Stimulated activated CD8-positive, alpha-beta memory T cell treated with anti-CD3 and anti-CD28 coated beads, Interleukin-4, amount 100 ng/mL, for 1 hour (primary cell): ENCODE measurements at places on chromosomes 7 and 10.

DNA sequence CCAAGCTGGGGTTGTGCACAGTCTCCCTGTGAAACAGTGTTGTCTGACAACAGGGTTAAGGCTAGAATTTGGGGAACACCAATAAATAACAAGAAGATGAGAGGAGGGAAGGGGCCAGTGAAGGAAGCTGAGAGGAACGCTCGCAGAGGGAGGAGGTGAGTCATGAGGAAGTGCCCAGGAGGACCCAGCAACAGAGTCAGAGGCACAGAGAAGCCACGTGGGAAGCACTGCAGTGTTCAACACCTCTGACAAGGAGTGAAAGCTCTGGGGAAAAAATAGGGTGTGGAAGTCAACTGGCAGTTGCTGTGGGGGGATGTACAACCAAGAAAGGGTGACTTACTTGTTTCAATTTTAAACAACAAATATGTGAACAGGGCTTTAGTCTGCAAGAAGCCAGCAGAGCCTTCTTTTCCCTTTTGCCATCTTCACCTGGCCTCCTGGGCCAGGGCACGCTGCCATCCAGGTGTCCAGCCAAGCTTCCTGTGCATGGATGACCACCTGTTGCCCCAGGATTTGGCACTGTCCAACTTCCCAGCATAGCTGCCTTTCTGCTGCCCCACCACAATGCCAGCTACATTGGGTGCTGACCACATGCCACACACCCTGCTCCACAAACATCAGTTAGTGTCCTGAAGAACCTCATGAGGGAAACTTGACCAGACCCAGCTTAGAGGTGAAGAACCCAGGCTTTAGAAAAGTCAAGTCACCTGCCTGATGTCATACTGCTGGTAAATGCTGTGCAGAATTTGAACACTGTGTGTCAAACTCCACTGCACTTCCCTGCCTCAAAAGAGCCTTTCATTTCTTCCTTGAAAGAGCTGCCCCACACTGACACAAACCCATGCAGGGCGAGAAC is 69.6 kb downstream of the ATXN7L1 start:
- peak; percentile 14 for DNase-seq

GRCh38 chr10:126459032-126459831 is 71.0 kb upstream of the ADAM12 start:
- no peak for DNase-seq

- no peak for DNase-seq
Observed at GRCh38 chr10:11106621-11107374, 89.1 kb downstream of the CELF2 start.

- no peak for DNase-seq
Observed at GRCh38 chr10:127921075-127921752, 14.3 kb downstream of the PTPRE start.

- DNase-seq = no peak
Observed at GRCh38 chr10:110426294-110427181, 71.2 kb upstream of the DUSP5 start.
